ENCODE measurements at places on chromosomes 1 and 21.

DNA sequence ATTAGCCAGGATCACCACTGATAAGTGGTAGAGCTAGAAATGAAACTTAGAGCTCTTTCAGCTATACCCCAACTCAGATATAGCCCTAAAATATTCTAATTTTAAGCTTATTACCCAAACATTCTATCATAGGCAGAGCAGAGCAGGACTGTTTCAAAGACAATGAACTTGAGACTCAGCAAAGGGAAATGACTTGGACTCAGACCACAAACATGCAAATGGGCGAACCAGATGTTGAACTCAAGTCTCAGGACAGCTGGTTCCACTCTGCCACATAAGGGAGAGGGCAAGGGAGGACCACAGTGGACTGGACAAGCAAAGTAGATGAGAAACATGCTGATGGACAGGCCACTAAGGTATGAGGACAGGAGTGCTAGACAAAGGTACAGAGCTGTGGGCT is 315.3 kb downstream of the OMA1 start:
- peak; percentile 26 for DNase-seq

DNA sequence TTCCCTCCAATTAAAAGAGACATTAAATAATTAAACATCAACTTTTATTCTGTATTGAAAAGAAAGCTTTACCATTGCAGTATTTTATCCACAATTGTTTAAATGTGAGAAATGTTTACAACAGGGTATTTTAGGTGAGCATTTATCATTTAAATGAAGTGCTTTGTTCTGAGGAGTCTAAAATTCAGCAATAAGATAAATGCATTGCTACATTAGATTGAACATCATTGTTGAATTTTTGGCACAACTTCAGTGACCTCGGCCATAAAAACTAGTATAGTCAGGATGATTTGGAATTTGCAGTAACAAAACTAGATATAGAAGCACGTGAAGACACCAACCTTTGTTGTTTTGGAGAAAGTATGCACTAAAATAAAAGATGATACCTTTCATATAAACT is 692.9 kb downstream of the USP25 start:
- DNase-seq = no peak

- DNase-seq = no peak
Observed at GRCh38 chr1:208252836-208253576, 8.8 kb upstream of the PLXNA2 start.

DNA sequence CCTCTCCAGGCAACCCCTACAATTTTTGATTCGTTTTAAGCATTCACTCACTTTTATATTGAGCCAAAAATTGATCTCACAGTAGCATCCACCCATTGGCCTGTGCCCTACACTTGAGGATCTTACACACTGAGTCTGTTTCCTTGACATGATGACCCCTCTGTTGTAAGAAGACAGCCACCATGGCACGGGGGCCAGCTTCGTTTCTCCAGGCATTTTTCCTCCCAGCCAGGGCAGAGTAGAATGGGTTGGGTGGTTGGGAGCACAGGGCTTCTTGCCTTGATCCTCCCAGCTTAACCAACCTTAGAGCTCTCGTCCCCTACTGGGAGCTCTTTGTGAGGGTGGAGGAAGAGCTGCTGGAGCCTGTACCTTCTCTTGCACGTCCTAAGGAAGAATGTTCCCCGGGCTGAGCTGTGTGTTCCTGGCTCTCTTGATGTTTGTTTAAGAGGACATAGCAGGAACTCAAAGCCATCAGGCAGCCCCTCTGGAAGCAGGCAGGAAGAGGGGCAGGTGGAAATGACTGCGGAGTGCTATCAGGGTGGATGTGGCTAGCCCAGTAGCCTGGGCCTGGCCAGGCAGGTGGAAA is 213.2 kb upstream of the TMEM51 start:
- no peak for DNase-seq

DNA sequence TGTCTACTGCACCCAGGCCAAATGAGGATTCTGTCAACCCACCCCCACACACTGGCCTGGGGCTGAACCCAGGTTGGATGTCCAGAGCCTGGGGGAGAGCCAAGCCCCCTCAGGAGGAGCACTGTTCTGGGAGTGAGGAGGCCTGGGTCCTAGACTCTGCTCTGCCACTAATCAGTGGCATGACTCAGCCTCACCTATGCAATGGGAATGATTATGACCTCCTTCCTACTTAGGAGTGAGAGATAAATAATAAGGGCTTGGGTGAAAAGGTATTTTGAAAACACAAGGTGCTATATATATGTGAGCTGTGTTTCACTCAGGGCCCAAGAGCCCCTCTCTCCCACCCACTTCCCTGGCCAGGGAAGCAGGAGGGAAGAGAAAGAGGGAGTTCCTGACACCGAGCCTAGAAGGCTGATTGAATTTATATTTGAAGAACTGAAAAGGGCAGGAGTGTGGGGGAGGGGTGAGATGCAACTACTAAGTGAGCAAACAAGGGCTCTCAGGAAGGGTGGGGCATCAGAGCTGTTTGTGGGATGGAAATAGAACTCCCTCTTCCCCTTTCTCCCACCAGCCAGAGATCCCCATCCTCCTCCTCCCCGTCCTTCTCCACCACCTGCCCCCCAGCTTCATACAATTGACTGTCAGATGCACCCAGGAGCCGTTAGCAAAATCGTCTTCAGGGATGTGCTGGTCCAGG is 8.2 kb downstream of the IGSF9 start:
- no peak for DNase-seq
